Choroid plexus epithelial cell (primary cell): ENCODE measurements at places on chromosomes 13 and 19.

DNA sequence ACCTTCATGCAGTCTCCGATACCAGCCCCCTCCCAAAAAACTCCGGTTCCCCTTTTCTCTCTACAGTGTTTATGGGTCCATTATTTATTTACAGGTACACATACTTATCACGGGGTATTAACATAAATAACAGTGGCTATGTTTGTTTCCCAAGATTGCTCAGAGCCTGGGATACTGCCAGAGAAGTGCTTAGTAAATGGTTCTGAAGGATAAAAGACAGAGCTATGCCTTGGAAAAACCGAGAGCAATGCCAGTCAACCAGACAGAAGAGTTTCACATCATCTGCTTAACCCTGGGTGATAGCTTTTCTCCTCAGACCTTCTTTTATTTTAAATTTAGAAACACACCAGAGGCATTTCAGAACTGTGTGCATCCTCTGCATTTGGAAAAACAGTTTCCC, 61.3 kb downstream of the NUFIP1 start:
- DNase-seq: no peak

DNA sequence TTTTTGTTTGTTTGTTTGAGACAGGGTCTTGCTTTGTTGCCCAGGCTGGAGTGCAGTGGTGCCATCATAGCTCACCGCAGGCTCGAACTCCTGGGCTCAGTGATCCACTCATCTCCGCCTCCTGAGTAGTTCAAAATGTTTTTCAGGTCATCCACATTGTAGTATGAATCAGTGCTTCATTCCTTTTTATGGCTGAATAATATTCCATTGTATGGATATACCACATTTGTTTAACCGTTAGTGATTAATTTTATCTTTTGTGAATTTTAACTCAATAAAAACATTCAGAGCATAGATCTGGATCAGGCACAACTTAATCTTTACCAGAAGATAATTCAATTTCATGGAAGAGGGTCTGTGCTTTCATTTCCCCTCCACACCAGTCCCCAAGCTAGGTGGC, 47.7 kb downstream of the VAV1 start:
- no peak for DNase-seq

- no peak for DNase-seq
Observed at GRCh38 chr19:2387367-2388288, 27.6 kb downstream of the TMPRSS9 start.

DNA sequence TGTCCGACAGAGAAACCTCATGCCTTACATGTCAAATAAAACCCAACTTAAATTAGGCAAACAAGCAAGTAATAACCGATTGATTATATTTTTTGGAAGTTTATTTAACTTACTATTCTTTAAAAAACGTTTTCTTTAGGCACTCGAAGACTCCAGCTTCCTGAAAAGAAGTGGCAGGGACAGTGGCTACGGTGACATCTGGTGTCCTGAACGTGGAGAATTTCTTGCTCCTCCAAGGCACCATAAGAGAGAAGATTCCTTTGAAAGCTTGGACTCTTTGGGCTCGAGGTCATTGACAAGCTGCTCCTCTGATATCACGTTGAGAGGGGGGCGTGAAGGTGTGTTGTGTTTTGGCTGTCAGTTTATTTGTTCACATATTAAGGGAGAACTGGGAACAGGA, 164.4 kb downstream of the LMO7 start:
- DNase-seq: no peak

GRCh38 chr13:90103099-90103784, 1244.2 kb upstream of the MIR17HG start:
- no peak for DNase-seq

GRCh38 chr19:36891768-36892357, 24.2 kb downstream of the ZNF829 start:
- DNase-seq: peak; percentile 0

DNA sequence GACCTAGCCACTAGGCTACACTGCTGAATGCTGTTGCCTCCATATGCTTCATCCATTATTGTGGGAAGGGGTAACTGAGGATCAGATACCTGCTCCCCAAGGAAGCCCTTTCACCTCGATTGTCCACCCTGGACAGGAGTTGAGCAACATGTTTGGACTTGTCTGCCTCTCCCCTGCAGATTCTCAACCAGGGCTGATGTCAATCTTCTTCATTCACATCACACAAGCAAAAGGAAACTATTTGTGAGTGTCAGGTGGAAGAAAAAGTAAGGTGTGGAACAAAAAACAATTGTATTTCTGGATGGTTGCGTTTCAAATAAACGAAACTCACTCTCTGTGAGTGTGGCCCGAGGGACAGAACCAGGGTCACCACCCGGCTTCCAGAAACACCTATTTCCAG, 29.5 kb upstream of the MUC16 start:
- DNase-seq: no peak

DNA sequence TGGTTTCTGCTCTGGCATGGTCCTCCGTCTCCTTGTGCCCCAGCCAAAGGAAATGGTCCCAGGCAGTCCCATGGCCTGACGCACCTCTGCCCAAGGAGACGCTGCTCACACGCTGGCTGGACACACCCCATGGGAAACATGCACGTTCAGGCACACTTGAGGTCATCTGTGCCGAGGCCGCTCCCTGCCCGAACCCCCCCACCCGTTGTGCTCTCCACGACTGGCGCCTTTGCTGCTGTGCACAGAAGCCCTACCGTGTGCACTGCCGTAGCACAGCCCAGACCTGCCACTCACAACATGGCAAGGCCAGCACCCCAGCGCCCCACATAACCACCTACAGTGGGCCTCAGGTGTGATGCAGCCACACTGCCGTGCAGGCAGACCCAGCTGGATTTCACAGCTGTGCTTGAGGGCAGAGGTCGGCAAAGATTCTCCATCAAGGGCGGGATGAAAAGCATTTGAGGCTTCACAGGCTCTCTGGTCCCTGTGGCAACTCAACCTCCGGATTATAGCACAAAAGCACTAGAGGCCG, 65.7 kb downstream of the SPACA7 start:
- no peak for DNase-seq

- DNase-seq: no peak
Observed at GRCh38 chr13:35832551-35832950, 298.6 kb downstream of the DCLK1 start.

GRCh38 chr13:39811696-39812095, 156.2 kb downstream of the COG6 start:
- no peak for DNase-seq

DNA sequence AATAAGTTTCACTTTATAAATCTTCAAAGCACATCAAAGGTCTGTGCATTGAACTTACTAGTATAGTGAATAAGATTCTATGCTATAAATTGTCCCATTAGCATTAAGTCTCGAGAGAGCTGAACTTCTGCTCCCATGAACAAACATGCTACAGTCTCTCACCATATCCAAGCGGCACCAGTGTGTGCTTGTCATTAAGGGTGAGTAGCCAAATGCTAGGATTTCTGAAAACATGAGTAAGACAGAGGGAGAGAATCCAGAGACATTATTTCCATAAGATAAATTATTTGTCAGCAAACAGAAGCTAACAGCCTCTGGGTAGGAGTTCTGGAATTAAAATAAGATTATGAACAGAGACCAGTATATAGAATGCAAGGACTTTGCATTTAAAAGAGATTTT, 2882.5 kb downstream of the PCDH9 start:
- peak; percentile 32 for DNase-seq

DNA sequence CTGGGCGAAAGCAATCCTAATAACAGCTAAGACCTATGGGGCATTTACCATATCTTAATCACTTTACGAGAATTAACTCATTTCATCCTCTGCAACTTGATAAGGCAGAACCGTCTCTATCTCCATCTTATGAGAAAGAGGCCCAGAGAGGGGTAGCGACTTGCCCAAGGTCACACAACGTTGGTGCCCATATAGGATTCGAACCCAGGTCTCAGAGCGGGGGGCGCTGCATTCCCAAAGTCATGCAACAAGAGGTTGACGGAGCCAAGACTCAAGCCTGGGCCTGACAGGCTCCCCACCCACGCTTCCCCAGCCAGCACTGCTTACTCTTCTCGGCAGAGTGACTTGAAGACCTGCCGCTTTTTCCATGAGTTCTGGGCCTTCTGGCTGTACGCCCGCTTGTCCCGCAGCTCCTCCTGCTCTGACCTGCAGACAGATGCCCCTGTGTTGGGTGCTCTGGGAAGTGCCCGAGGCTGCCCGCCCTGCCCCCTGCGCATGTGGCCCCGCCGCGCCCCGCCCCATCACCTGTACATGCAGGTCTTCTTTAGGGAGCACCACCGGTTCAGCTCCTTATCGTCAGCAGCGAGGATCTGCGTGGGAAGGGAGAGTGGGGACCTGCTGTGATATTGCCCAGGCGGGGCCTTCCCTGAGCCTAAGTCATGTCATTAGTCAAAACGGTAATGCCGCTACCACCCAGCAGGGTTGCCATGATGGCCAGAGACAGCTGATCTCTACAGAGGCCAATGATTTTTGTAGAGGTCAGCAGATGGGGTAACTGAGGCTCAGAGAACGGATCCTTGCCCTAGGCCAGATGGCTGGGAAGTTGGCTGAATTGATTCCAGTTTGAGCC, 10.8 kb downstream of the KRI1 start:
- no peak for DNase-seq

DNA sequence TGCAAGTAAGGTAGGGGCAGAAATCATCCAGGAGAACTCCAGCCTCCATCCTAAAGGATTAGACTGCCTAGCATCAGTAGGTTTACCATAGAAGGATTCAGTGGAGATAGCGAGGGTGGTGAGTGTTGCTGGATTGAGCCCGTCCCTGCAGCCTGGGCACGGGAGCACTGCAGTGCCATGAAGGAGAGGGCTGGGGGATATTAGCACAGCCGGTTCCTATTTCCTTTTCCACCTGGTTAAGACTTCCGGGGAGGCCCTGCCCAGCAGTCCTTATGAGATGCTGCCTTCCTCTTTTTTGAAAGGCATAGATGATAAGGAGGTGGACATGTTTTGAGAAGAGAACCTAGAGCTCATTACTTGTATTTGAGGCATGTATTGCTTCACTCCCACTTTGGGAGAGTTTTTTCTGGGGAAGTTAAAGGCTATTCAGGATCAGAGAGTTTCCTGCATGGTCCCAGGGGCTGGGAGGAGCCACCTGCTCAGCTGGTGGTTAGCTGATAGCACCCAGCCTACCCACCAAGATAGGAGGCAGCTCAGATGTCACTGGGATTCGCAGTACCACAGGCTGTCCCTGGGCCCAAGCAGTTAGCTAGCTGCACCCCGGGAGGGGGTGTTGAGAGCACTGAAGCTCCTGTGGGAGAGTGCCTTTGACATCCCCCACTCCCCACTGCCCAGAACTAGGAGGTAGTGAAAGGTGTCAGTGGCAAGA, 17.2 kb downstream of the ACTN4 start:
- no peak for DNase-seq

- peak; percentile 20 for DNase-seq
Observed at GRCh38 chr19:13401388-13401787, 104.9 kb downstream of the CACNA1A start.

GRCh38 chr13:101695870-101696516, 243.5 kb downstream of the ITGBL1 start:
- no peak for DNase-seq

GRCh38 chr13:20980430-20980829, 77.9 kb upstream of the XPO4 start:
- DNase-seq: no peak

DNA sequence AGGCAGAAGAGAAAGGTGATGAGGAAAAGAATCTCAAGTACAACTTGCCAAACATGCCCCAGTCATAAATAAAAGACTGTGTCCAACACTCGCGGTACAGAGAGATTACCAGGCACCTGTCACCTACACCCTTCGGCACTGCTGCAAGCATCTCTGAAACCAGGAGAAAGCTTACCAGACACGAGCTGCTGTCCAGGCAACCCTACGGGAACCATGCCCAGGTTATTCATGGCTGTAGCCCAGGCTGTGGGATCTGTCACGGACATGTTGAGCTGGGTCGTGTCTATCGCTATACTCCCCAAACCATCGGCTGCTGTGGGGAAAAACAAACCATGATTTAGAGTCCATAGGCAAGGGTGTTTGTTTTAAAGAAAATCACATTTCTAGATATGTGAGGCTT, 375.0 kb downstream of the ENOX1 start:
- no peak for DNase-seq

GRCh38 chr19:40379446-40380198, 10.4 kb downstream of the HIPK4 start:
- no peak for DNase-seq

DNA sequence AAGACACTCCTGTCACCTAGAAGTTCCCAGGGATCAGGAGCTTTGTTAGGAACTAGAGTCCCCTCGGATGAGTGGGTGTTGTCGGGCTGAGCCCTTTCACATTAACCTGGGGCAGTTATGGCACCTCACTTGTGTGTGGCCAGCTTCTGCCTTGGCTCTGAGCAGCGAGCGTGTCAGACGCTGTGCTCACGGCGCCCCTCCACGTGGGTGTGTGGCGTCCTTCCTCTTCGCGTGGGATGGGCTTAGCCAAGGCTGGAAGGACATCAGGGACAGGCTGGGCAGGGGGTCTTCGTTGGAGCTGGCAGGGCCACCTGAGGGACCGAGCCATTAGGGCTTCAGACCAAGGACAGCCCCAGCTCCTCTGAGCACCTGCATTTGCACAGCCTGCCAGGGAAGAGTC, 23.4 kb downstream of the DOT1L start:
- DNase-seq: no peak

DNA sequence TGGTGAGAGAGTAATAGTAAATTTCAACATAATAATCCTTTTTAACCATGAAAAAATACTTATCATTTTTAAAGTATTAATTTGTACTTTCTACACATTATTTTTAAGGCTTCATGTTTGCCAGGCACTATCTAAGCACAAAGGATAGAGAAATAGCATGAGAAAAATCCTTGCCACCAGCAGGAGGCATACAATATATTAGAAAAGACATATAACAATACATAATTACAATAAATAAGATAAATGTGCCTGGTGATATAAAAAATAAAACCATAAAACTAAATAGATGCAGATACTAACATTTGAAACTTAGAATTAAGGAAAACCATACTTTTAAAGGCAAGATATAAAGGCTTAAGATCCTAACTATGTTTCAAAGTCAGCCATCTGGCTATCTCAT, 1256.4 kb downstream of the DIAPH3 start:
- DNase-seq: peak; percentile 47

DNA sequence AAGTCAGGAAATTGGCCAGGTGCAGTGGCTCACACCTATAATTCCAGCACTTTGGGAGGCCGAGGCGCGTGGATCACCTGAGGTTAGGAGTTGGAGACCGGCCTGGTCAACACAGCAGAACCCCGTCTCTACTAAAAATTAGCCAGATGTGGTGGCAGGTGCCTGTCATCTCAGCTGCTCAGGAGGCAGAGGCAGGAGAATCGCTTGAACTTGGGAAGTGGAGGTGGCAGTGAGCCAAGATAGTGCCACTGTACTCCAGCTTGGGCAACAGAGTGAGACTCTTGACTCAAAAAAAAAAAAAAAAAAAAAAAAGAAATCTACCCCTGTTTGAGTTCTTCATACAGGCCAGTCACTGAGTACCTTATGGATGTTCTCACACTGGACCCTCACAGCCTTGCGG, 42.0 kb downstream of the SLC15A1 start:
- no peak for DNase-seq

- no peak for DNase-seq
Observed at GRCh38 chr13:45575146-45575829, 40.3 kb downstream of the ERICH6B start.

DNA sequence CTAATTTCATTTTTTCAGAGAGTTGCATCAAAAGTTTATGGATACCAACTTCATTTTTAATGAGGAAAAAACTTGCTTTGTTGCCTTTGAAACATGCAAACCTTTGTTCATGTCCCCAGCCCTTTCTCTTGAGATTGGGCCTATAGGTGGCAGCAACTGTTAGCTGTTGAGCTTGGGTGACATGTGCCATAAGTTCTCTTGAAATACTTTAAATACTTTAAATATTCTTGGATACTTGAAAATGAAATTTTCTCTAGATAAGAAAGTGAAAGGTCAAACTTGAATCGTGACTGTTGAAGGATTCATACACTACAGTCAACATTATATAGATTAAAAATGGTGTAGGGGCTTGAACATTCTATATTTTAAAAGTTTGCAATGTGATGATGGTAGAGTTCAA, 294.9 kb downstream of the NDFIP2 start:
- DNase-seq: peak; percentile 90
